ENCODE measurements at places on chromosomes 13 and 19.
A peak's percentile ranks its signal among the peaks of the same experiment; 100 is the strongest.

DNA sequence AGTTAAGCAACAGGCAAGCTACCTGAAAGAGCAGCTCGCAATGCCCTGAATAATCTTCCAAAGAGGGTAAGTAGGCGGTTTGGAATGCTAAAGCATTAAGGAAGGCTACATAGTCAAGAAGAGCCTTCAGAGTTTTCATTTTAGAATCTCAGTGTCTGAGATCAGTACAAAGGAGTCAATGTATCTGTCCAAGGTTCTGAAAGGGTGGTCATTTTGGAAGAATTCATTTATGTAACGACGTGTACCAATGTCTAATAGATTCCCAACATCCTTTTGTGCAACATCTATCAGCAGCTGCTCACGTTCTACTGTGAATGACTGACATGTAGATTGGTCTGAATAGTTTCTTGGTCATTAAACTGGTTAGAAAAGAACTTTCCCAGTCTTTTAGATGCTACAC is 15.2 kb downstream of the ZNF665 start:
- DNase-seq: no peak

DNA sequence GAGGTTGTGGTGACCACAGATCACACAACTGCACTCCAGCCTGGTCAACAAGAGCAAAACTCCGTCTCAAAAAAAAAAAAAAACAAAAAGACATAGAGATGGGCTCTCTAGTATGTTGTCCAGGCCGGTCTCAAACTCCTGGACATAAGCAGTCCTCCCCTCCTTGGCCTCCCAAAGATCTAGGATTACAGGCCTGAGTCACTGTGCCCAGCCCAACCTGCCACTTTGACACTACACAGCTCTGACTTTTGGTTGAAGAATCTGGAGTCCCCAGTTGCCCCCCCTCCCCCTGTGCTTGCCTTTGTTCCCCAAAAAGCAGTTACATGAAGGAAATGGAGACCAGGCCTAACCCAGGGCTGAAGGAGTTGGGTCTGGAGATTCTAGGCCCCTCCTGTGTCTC is 12.9 kb downstream of the CARM1 start:
- no peak for DNase-seq

DNA sequence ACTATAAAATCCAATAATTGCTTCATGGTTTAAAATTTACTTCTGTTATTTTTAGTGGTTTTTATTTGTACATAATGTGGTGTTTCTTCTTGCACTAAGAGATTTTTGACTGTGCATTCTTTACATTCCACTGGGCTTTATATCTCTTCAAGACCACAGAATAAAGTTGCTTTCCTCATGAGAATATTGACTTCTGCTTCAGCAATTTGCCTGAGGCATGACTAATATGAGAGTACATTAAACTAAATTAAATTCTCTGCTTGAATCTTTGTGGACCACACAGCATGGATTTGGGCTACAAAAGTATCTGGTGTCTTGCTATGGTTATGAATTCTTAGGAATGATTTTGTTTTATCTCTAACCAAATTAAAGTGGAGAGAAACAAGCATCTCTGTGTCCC is 1463.4 kb upstream of the PCDH20 start:
- no peak for DNase-seq

DNA sequence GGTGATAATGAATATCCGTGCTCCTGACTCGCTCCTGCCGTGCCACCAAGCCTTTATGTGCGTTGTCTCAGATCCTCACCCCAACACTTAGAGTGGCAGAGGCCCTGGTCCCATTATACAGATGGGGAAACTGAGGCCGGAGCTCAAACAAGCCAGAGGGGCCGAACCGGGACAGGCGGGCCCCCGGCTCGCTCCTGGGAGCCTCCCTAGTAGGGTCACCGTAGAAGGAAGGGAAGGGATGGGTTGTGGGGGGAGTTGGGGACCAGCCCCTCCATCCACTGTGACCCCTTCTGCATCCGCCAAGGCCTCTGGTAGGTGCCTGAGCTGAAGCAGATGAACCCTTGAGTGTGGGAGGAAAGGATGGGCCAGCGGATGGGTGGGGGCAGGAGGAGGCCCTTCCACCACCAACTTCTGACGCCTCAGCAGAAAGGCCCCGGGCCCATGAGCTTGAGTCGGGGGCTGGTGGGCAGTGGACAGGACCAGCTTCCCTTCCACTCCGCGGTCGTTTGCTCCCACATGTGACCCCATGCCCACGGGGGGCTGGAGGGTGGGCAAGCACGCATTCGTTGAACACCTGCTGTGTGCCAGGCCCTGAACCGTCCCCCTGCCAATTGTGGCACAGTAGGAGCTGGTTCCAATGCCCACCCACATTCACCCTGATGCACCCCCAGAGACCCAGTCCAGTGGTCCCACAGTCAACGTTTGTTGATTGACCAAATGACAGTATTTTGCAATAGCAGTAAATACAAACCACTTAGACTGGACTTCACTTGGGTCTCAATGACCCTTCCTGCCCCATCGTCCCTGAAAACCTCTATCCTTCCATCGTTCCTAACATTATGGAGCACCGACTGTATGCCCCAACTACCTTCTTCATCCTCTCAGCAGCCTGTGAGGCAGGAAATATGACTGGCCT is 24.2 kb upstream of the TCF3 start:
- DNase-seq: no peak

DNA sequence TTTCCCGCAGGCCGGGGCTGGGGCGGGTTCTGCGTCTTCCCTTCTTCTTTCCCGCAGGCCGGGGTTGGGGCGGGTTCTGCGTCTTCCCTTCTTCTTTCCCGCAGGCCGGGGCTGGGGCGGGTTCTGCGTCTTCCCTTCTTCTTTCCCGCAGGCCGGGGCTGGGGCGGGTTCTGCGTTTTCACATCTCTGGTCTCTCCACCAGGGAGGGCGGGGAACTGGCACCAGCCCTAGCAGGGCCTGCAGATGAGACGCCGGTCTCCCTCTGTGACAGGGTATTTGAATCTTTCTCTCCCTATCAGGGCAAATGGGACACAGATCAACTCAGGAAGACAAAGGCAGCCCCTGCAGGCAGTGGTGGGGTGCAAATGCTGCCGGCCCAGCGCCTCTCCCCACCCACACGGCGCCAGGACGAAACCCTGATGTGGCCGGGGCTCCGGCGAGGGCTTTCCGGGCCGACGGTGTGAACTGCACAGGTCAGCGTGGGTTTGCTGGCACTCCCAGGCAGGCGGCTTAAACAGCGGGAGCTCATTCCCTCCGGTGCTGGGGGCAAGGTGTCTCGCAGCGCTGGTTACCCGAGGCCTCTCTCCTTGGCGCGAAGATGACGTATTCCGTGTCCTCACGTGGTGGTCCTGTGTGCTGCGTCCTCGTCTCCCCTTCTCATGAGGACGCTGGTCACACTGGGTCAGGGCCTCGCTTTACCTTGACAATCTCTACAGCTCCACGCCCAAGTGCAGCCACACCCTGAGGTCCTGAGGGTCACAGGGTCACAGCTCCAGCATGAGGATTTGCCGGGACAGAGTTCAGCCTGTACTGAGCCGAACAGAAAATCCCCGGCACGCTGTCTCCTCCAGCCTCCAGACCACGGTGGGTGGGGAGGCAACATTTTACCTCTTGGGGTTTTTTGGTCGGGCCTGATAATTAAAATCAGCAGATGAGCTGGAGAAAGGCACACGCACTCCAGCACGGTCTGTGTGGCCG is 717 bp upstream of the C13orf46 start:
- no peak for DNase-seq

DNA sequence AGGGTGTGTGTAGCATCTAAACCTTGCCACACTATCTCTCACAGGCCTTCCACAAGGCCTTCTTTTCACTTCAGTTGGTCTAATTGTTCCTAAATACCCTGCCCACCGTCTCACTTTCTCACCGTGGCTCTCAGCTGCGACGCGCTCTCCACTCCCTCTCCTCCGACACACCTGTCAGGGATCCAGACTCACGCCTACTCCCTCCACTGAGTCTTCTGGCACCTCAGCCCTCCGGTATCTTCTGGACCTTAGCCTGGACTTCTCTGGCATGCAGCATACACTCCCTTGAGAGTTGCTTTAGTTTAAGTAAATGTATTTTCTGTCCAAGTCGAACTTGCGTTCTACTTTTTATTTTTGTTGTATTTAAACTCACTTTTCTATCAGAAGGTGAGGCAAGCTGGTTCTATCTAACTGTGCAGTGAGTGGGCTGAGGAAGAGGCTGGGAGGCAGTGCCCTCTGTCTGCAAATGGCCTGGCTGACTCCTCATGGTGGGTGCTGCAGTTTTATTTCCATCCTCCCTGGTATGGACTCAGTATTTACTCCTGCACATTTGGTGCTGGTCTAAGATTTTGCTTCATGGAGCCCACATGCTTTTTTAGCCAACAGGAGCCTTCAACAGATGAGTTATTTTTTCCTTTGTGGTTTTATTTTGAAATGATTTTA is 28.5 kb upstream of the ARGLU1 start:
- DNase-seq: no peak

DNA sequence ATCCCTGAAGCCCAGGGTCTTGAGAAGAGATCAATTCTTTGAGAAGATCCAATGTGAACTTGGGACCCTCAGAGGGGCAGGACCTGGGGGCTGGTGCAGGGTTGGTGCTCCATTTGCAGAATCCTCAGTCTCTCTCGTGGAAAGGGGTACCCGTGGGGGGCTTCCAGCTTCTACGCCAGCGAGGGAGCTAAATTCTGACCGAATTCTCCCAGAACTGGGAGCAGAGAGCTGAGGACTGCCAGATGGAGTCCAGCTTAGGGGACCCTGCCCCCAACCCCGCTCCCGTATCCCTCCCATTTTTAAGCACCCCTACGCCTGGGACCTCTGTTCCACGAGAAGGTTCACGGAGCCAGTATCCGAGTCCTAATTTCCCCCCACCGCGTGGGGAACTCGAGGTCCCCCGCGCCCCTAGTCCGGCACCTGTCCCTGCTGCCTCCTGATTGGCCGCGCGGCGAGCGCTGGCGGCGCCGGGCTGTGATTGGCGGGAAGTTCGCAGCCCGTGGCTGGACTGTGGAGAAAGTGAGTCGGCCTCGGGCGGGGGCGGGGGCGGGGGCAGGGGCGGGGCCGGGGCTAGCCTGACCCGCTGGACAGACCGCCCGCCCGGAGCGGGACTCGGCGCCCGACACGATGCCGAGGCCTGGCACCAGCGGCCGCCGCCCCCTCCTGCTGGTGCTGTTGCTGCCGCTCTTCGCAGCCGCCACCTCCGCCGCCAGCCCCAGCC is 4.4 kb upstream of the LTBP4 start:
- DNase-seq: no peak

GRCh38 chr19:58154679-58155648 is 4.4 kb upstream of the ZNF329 start:
- peak; percentile 92 for DNase-seq

- no peak for DNase-seq
Observed at GRCh38 chr13:82647540-82647939, 1234.7 kb downstream of the SLITRK1 start.

DNA sequence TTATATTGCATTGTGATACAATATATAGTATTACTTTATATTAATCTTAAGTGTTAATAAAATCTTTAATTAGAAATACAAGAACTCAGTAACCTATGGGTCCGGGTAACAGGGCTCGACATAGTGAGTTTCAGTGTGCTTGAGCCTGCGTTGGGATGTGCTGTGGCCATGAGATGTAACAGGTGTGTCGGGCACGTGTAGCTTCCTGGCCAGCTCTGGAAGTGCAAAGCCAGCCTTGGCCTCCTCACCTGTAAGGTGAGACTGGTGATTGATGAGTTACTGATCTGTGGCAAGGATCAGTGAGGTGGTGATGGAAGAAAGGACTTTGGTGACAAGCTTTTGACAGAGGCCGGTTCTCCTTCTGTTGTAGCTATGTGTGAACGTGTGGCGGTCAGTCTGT is 19.2 kb downstream of the ATP4B start:
- DNase-seq: no peak

GRCh38 chr19:4019578-4019977 is 12.0 kb downstream of the PIAS4 start:
- DNase-seq: no peak

DNA sequence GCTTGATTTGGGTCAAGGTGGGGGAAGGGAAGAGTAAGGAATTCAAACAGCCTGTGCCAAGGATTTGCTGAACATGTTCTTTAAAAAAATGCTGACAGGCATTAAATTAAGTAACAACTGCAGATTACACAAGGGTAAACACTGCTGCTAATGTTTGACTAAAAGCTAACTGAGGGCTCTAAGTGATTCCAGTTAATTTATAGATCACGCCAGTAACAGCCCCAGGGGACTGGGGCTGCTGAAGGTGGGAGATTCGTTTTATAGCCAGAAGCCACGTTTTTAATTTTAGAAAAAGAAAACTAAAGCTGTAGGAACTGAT is 321.7 kb downstream of the DLEU7 start:
- DNase-seq: no peak

GRCh38 chr13:35961461-35962220 is 169.5 kb downstream of the DCLK1 start:
- DNase-seq: no peak

- no peak for DNase-seq
Observed at GRCh38 chr13:45748941-45749759, 47.0 kb downstream of the CBY2 start.

DNA sequence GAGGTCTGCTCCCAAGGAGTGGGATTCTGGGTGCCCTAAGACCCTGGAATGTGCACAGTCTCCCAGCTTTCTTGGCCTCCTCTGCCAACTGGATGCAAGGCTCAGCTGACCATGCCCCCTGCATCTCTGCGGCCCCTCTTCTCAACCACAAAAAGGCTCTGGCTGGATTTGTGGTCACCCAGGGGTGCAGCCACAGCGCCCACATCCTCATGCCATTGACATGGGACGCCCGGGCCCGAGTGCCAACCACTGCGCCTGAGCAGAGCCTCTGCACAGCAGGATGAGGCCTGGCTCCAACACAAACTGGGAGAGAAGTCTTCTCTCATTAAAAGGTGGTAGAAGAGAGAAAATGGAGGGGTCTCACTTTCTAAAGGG is 103.5 kb downstream of the FOXO1 start:
- DNase-seq: no peak

DNA sequence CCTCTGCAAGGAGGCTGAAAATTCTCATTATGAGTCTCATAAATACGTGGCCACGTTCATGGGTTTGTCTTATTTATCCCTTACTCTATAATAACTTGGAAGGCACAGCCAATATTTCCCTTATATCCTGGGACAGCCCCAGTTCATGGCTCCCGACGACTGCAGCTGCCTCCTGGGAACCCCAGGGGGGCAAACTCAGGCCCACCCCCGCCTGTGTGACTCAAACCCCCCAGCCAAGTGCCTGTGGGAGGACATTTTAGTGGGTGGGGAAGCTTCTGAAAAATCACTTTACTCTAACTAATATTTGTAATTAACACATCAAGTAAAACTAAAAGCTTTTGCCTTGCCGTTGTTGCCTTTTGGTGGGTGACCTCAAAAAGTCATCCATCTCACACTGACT is 14.3 kb downstream of the RASA3 start:
- DNase-seq: no peak

GRCh38 chr13:114064450-114065140 is 67.8 kb downstream of the RASA3 start:
- DNase-seq: no peak
